ENCODE measurements at places on chromosomes 13 and 19.

- no peak for DNase-seq
Measured at GRCh38 chr19:33535226-33535625, 13.6 kb upstream of the PEPD start.

GRCh38 chr13:41694545-41695301, 237.4 kb downstream of the RGCC start:
- peak; percentile 86 for DNase-seq

DNA sequence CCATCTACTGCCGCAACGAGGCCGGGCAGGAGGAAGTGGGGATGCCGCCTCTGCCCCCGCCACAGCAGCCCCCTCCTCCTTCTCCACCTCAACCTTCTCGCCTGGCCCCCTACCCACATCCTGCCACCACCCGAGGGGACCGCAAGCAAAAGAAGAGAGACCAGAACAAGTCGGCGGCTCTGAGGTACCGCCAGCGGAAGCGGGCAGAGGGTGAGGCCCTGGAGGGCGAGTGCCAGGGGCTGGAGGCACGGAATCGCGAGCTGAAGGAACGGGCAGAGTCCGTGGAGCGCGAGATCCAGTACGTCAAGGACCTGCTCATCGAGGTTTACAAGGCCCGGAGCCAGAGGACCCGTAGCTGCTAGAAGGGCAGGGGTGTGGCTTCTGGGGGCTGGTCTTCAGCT, 3.4 kb upstream of the NUP62 start:
- no peak for DNase-seq

DNA sequence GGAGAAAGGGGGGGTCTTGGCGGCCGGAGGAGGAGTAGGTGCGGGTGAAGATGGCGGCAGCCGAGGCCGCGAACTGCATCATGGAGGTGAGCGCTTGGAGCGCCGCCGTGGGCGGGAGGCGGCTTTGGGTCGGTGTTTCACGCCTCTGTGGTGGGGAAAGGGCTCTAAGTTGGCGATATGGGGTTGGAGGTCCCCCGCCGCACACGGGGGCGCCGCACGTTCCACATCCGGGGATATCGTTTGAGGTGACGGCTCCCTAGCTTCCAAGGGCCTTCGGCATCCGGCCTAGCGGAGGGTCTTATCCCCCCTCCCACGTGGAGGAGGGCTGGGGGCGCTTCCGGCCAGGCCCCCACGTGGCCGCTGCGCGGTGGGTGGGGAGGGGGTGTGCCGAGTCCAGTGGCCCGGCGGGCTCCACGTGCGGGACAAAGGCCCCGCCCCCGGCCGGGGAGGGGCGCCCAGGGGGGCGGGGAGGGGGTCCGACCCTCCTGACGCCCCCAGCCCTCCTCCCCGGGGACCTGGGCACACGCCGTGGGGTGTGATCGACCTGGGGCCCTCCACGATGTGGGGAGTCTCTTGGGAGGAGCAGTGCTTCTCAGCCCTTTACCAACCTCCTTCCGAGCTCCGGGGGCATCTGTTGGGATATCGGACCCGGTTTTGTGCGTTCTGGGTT, at the start of gene PRMT1:
TSS of gene PRMT1 (plus strand) at position 41 of the 670 bp plus-strand sequence. CDS start at position 51, 10 bp downstream.
- DNase-seq, result peak; percentile 44

GRCh38 chr13:26074706-26075105, 22.9 kb upstream of the SHISA2 start:
- DNase-seq, result peak; percentile 89

GRCh38 chr13:32538143-32538620, 413 bp downstream of the N4BP2L2 start:
- peak; percentile 43 for DNase-seq

DNA sequence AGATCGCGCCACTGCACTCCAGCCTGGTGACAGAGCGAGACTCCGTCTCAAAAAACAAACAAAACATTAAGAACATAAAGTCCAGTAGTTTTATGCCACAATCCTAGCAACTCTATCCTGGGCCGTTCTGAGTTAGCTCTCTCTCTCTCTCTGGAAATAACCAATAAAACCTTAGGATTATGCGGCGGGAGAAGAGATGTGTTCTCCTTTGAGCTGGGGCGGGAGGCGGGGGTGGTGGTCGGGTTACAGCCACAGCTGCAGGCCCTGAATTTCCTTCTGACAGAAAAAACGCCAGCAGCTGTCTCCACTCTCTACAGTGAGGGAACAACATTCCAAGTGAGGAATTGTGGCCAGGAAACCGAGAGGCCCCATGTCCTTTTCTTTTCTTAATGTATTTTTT, 9.1 kb upstream of the PNMA8A start:
- no peak for DNase-seq

DNA sequence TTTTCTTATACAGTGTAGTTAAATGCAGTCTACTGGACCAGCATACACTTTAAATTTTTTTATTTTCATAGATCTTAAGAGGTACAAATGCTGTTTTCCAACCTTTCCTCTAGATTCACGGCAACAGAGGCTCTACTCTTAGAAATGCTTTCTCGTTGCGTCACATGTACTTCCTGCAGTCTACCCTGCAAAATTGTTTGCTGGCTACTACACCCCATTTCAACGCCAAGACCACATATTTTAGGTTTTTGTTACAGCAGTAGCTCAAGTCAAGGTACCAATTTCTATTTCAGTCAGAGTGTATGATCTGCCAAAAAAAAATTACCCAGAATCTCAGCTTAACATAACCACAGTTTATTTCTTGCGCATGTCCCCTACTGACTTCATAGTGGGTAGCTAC, 94.1 kb downstream of the TNFSF13B start:
- no peak for DNase-seq

DNA sequence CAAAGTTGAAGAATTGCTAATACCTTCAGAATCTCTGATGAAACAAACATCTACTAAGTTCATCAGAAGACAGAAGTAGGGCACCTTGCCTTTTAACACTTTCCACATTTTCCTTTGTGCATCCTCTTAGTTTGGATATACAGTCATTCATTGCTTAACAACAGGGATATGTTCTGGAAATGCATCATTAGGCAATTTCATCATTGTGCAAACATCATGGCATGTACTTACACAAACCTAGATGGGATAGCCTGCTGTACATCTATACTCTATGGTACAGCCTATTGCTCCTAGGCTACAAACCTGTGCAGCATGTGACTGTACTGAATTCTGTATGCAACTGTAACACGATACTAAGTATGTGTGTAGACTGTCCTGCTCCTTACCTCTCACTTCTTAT, 169.8 kb downstream of the SUCLA2 start:
- no peak for DNase-seq

- DNase-seq, result no peak
Measured at GRCh38 chr13:114101358-114102130, 30.9 kb downstream of the RASA3 start.

GRCh38 chr13:26280295-26280694, 26.4 kb downstream of the CDK8 start:
- DNase-seq, result no peak

DNA sequence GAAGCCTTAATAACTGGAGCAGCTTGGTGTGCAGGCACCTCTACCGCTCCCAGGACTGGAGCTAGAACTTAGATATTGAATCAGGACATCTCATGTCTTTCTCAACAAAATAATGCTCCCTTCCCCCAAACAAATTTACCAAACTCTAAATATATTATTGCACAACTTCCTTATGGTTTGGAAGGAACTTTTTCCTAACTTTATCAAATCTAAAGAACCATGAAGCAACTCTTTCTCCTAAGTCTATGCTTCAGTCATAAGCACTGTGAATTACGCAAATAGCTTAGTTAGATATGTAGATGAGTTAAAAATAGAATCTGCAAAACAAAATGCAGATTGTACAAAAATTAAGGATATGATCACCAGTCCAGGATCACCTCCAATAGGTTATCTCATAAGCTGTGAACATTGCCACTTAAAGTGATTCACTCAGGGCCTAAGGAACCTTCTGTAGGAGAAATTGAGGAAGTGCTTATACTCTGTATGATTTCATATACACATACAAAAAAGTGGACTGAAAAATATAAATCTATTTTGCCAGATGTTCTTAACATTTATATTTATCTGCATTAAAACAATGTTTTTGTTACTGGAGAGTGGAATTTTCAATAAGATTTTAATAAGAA, 20.4 kb upstream of the MAB21L1 start:
- no peak for DNase-seq

- peak; percentile 64 for DNase-seq
Measured at GRCh38 chr19:7917267-7918061, 2.7 kb upstream of the SNAPC2 start.

DNA sequence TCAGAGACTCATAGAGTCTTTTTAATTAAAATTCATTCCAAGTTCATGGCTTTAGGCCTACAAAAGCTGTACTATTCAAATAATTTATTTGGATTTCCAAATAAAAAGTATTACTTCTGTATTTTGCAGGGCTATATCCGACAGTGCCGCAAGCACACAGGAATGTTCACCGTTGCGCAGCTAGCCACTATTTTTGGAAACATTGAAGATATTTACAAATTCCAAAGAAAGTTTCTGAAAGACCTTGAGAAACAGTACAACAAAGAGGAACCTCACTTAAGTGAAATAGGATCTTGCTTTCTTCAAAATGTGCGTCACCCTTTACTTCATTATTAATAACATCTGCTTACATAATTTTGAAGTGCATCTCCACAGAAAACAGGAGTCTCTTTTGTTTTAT, 20.5 kb upstream of the C1QTNF9 start:
- DNase-seq, result no peak

DNA sequence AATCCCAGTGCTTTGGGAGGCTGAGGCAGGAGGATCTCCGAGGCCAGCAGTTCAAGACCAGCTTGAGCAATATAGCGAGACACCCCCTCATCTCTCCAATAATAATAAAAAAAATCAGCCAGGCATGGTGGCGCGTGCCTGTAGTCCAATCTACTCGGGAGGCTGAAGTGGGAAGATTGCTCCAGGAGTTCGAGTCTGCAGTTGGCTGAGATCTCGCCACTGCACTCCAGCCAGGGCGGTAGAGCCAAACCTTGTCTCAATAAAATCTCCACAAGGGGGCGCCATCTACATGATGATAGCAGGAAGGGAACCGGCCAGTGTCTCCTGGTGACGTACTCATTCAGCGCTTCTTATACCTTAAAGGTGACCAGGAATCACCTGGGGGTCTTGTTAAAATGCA, 13.6 kb upstream of the C5AR1 start:
- peak; percentile 71 for DNase-seq

DNA sequence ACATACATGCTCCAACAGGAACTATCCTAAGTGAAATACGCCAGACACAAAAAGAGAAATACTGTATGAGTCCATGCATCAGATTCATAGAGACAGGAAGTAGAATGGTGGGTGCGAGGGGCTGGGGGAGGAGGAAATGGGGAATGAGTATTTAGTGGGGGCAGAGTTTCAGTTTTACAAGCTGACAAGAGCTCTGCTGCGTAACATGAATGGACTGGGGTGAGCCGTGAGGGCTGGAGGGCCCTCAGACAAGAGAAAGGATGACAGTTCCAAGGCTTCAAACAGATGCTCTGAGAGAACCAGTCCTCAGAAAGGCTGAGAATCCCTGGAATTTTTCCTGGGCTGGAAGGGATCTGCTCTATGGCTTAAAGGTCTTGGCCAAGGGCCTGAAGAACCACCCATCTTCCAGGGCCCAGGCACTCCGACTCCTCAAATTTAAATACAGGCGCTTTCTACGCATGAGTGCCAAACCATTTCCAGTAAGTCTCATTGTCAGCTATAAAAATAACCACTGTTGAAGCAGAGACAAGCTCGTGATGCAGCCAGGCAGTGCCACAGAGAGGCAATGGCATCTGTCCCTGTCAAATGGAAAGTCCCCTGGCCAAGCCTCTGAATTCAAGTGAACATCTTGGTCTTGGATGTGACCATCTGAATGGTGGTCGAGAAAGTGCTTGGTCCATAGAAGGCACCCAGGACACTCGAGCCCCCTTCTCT, 17.5 kb downstream of the KLF2 start:
- peak; percentile 74 for DNase-seq

GRCh38 chr13:36718686-36719085, 44.9 kb downstream of the SERTM1 start:
- DNase-seq, result no peak

DNA sequence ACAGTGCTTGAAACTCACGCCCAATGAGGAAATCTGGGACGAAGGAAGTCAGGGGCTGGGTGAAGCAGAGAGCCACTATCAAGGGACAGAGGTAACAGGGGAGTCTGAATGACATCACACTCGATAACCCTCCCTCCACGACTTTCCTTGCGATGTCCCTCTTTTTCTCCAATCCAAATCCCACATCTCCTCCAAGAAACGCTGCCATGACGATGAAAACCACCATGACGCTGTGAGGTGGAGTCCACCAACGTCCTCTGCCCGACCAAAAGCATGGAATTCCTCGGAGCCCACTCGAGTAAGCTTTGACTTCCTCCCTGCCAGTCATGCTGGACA, 967 bp downstream of the REXO1 start:
- no peak for DNase-seq

DNA sequence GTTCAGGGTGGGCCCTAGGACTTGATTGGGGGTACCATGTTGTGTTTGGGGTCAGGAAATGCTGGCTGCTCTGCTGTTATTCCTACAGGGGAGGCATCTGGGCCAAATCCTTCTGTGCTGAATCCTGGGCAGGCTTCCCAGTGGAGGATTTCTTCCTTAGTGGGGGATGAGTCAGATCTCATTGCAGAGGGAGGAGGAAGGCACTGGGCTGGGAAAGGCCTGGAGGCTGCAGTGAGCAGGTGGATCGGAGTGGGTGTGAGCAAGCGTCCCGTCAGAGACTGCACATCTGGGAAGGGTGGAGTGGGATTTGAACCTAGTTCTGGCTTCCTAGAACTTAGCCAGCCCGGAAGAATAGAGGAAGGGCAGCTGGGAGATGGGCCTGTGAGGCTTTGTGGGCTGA, 11.5 kb downstream of the CCDC124 start:
- peak; percentile 48 for DNase-seq

- no peak for DNase-seq
Measured at GRCh38 chr13:40145139-40145538, 489.7 kb downstream of the COG6 start.

- DNase-seq, result no peak
Measured at GRCh38 chr13:97005625-97006262, 11.5 kb upstream of the OXGR1 start.

- DNase-seq, result no peak
Measured at GRCh38 chr19:18257503-18258470, 16.5 kb downstream of the IQCN start.

DNA sequence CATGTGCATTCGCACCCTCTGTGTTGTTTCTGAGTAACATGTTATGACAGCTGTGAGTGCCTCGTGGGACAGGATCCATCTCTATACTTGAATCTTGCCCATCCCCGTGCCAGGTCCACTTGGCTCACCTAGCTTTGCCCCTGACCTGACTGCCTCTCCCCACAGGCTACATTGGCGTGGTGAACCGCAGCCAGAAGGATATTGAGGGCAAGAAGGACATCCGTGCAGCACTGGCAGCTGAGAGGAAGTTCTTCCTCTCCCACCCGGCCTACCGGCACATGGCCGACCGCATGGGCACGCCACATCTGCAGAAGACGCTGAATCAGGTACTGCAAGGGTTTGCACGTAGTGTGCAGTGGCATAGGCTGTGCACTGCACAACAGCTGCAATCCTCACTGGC, 53.2 kb downstream of the TMED1 start:
- no peak for DNase-seq
